BJ (cell line): ENCODE measurements at places on chromosomes 2 and 18.

DNA sequence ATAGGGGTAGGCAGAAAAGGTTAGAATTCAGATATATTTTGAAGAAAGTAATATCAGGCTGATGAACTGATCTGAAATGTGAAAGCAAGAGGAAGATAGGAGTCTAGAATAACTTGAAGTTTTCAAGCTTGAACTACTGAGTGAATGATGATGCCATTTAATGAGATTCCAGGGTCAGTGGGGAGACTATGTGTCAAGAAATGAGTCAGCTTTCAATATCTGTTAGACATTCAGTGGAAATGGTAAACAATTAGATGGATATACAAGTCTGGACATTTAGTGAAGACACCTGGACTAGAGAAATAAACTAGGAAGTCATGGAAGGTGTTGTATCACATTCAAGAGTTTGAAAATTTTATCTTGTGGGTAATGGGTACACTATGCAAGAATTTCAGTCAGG lies 326.9 kb downstream of the FSIP2 start:
- no peak for DNase-seq

- DNase-seq, result no peak
Observed at GRCh38 chr2:215933151-215933550, 80.2 kb downstream of the MREG start.

GRCh38 chr2:165633431-165633830 lies 160.6 kb downstream of the GALNT3 start:
- no peak for DNase-seq

- DNase-seq, result no peak
Observed at GRCh38 chr18:69205925-69206324, 194.8 kb upstream of the DOK6 start.

DNA sequence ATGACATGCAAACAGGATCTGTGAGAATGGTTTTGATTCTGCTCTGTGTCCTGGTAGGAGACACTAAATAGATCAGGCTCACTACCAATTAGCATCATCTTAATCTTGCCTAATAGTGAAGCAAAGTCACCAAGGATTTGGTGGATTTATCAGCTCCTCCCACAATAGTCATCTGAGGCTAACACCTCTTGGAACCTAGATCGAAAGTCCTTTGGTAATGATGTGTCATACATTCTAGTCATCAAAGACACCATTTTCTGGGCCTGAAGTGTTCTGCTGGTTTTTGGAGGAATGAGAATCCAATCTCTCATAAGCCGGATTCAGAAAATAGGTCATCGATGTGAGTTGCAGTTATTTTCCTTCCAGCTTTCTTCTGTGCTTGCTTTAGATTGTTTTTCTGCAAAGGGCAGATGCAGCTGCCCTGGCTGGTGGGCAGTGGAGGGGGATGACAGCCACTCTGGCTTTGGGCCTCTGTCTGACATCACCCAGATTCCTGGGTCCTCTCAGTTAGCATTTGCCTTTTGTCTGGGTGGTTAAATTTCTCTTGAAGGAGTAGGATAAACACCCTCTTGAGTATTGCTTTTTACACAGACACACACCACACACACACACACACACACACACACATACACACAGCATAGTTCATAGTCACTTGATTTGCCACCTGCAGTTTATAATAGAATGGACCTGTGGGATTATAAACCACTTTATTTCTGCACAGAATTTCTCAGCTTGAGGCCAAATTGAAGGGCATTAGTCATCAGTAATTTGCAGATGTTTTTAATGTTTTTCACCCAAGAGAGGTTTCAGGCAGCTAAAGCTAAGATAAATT lies at the start of gene MYO3B:
MYO3B (plus strand) TSS at position 198 of the 832 bp plus-strand sequence; CDS start at position 339, 141 bp downstream.
- DNase-seq, result peak; percentile 23

GRCh38 chr2:658426-658825 lies 18.8 kb downstream of the TMEM18 start:
- DNase-seq, result no peak

DNA sequence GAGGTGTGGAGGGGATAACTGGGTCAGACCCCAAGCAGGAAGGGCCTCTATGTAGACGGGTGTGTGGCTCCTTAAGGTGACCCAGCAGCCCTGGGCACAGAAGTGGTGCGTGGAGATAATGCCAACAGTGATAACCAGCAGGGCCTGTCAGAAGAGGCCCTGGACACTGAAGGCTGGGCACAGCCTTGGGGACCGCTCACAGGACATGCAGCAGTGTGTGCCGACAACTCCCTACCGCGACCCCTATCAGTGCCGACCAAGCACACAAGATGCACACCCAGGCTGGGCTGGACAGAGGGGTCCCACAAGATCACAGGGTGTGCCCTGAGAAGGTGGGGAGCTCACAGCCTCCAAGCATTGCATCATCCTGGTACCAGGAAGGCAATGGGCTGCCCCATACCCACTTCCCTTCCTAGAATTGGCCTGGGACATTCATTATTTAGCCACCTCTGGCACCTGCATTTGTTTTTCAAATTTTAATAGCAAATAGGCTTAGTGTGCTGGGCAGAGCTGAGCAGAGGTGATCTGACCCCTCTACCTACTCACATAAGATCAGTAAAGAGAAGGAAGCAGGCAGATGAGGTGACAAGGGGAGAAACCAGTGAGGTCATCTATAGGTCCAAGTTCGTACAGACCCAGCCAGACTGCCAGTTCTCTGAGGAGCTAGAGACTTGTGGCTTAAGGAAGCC lies 55.2 kb downstream of the BCL11A start:
- DNase-seq, result no peak

DNA sequence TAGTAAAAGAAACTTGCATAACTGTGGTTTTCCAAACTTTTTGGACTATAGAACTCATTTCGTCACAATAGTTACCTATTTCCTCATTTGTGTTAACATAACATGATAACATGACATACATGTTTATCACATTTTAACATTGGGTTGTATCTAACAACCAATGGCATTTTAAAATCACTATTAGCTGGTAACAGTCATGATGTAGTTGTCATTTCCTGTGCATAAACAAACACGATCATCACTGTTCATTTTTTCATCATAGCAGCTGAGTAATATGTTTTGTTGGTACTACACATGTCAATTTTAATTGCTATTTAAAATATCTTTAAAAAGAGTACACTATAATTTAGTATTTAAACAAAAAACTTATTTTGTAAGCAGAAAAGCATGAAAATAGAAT lies 402.4 kb downstream of the SATB2 start:
- DNase-seq, result no peak

DNA sequence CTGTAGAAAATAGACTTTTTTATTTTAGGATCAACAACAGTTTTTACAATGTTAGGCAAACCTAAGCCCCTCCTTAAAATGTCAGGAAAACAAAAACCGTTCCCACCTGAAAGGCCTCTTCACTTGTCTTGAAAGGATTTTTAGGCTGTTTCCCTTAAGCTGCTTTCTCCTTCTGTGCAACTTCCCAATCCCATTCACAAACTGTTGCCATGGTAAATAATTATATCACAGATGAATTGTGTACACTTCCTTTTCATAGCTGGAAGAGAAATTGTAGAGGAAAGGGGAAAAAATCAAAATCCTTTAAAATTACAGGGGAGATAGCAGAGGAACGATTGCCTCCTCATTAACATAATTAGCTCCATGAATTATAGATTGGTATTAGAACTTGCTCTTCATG lies 1488.0 kb upstream of the CELF4 start:
- no peak for DNase-seq

- no peak for DNase-seq
Observed at GRCh38 chr2:66273933-66274490, 160.9 kb upstream of the MEIS1 start.

DNA sequence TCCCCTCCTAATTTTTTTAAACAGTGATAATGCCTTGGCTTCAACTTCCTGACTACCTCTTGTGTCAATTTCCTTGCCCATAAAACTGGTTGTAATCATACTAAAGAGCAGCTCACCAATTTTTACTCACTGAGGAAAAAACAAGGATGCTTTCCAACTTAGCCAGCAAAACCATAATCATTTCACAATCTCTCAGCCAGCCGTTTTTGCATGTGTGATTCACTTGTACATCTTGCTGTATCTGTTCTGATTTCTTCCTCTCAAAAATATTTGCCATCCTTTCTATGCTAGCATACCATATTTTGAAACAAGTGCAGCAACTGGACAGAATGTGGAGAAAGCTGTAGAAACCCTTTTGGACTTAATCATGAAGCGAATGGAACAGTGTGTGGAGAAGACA lies 60.7 kb downstream of the RAB27B start:
- DNase-seq, result peak; percentile 45

- DNase-seq, result no peak
Observed at GRCh38 chr2:186771850-186772463, 77.0 kb downstream of the ZSWIM2 start.

DNA sequence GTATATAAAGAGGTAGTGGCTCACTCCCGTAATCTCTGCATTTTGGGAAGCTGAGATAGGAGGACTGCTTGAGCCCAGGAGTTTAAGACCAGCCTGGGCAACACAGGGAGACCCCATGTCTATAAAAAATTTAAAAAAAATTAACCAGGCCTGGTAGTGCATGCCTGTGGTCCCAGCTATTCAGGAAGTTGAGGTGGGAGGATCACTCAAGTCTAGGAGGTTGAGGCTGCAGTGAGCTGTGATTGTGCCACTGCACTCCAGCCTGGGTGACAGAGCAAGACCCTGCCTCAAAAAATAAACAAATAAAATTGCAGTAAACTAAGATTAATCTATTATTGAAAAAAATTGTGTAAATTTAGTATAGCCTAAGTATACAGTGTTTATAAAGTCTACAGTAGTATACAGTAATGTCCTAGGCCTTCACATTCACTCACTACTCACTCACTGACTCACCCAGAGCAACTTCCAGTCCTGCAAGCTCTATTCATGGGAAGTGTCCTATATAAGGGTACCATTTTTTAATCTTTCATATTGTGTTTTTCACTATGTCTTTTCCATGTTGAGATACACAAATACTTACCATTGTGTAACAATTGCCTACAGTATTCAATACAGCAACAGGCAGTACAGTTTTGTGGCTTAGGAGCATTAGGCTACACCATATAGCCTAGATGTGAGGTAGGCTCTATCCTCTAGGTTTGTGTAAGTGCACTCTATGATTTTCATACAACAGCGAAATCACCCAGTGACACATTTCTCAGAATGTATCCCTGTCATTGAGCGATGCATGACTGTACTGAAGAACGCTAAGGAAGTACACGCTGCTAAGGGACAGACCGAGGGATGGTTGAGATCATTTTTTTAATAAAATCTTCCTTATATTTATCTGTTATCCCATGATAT lies 10.4 kb upstream of the MAP4K3 start:
- no peak for DNase-seq

DNA sequence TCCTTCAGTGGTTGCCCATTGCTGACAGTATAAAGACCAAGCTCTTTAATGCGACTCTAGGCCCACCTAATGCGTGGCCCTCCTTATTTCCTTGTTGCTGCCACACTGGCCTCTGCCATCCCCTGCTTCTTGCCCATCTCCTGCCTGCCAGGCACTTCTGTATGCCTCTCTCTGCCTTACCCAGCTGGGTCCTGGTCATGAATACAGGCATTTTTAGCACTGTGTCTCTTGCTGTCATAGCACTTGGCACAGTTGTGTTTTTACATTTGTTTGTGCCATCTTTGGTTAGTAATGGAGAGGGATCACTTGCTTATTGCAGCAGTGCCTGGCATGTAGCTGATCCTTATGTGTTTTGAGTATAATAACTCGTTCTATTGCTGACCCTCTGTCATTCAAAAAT lies 38.7 kb downstream of the MAP4K4 start:
- no peak for DNase-seq

- no peak for DNase-seq
Observed at GRCh38 chr2:101777337-101777736, 79.8 kb downstream of the MAP4K4 start.

GRCh38 chr2:157498483-157498882 lies 54.6 kb upstream of the CYTIP start:
- DNase-seq, result no peak

GRCh38 chr2:148534416-148535204 lies 109.9 kb upstream of the EPC2 start:
- no peak for DNase-seq

- no peak for DNase-seq
Observed at GRCh38 chr2:17863539-17863938, 14.9 kb upstream of the KCNS3 start.

DNA sequence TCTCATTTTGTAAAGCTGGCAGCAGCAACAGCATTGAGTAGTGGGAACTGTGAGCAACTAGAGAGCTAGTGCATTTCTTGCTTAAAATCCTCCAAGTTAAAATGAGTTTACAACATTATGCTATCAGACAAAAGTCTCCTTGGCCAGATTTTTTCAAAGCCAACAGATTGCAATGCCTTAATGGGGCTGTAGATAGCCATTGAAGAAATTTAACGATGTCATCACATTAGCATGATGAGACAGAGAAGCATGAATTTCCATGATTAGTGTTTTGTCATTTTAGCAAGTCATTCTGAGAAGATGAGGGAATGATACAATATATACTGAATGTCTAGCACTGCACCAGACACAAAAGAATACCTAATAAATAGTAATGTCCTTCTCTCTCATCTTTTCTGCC lies 307.5 kb upstream of the REG3G start:
- no peak for DNase-seq

- DNase-seq, result no peak
Observed at GRCh38 chr2:157540102-157540501, 88.6 kb downstream of the ACVR1C start.

DNA sequence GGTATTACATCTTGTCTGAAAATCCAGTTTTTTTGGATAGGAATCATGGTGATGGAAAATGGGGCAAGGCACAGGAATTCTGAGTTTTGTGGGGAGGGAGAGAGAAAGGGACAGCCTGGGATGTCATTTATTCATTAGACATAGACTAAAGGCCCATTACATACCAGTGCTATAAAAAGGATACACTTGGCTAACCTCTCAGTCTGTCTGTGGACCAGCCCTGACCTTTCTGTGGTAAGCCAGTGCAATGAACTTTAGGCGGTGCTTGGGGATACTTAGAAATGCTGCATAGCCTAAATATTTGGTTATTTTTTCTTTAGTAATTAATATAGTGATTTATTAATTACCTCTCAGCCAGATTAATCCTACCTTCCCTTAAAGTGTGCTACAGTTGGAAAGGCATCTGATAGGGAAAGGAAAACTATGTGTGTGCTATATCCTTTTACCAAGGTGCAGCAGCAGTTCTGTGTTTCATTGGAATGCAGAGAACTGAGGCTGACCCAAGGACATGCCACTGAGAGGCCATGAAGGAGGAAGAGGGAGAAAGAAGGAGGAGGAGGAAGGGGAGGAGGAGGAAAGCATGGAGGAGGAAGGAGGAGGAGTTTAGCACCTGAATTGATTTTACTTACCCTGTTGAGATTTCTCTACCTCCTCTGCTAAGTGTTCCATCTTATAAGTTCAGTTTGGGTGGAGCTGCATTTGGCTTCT lies 37.5 kb downstream of the KCNS3 start:
- no peak for DNase-seq

GRCh38 chr2:57450170-57450569 lies 596.4 kb upstream of the VRK2 start:
- DNase-seq, result no peak
